ENCODE measurements at places on chromosomes 1 and 21.

DNA sequence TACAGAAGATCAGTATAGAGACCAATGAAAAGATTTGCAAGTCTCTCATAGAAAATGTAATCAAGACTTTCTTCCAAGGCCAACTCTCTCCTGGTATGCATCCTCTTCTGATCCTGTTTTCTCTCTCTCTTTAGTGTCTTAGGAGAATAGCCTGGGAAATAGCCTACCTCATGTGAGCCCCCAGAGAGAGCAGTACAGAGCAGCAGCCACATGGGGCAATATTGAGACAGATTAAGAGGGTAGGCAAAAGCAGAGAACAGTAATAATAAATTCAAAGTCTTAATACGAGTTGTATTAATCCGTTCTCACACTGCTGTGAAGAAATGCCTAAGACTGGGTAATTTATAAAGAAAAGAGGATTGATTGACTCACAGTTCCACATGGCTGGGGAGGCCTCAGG, 61.4 kb downstream of the RNASEL start:
- no peak for DNase-seq

DNA sequence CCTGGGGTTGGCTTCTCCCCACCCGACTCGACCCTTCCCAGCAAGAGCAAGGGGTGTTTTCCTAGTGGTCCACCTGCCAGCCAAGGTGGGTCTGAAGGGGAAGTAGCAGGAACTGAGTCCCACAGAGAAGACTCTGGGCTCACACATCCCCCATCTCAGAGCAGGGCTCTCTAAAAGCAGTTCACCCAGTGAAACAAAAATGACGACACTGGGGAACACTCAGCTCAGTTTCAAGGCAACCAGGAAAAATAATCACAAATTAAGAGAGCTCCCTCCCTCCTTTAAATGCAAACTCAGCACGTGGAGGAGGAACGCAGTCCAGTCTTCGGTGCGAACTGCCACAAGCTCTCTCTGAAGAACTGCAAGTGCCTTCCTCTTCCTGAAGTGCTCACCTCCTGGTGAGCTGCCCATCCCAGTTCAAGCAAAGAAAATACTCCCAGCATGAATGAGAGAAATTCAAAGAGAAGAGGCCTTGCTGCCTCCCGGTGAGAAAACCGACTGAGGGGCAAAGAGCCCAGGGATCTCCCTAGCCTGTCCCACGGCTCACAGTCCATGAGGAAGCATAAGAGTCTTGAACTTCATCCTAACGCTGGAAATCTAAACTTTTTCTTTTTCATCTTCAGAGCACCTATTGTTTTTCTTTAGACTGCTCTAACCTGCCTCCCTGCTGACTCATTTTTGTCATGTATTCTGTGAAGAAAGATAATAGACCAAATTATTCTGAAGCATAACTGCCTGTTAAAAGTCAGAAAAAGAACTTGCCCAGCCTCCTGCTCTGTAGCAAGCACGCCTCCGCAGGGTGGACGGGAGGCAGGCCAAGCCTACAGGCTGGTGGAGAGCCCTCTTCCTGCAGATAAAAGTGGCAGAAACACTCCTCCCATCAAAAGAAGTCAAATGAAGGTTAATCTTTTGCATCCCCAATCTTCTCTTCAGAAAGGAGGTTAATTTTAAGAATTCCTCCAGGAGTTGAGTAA, 281.4 kb downstream of the HHIPL2 start:
- no peak for DNase-seq

DNA sequence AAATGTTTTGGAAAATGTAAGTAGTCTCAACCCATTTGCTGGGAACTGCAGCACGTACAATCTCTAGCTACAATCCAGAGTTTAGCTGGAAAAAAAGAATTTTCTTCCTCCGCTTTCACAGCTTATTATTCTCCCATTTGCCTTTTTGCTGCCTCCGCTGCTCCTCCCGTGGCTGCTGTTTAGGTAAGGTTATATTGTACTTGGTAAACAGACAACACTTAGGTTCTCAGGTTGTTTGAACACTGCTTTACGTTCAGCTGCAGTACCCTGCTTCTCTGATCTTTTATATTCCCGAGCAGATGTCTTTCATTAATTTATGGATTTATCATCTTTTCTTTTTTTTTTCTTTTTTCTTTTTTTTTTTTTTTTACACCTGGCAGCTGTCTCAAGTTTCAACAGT, 14.3 kb downstream of the PROX1 start:
- no peak for DNase-seq

DNA sequence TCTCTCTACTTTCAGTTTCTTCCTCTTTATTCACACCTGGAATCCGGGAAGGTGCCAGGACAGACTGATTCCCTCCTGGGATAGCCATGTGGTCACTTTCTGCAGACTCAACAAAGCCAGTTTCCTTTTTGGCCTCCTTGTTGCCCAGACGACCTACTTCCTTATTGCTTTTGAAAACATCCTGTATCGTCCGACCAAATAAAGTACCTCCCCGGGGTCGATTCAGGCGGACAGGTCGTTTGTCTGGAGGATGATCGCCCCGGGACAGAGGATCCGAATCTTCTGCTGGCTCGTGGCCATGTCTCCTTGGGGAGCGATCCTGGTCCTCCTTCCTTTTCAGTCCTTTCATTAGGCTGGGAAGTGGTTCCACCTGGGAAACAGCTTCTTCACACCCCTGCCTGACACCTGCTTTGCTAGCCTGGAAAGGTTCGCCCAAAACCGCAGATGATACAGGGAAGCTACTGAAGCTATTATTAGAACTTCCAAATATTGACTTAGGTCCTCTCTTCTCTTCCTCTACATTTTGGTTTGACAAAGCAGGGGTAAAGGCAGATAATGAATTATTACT, 1.2 kb downstream of the MCM3AP start:
- no peak for DNase-seq

DNA sequence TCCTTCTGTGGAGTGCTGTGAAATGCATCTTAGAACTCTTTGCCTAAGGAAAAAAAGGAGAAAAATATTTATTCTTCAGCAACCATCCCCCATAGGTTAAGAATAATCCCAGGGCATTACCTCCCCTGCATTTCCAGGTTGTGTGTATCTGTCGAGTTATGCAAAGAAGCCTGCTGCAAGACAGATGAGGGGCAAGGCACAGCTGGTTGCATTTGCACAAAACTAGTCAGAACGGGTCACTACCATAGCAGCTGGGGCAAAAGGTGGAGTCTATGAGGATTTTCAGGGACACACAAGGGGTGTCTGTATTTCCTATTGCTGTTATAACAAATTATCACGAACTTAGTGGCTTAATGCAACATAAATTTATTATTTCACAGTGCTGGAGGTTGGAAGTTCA, 443.4 kb upstream of the C1orf87 start:
- DNase-seq, result no peak

- peak; percentile 64 for DNase-seq
Measured at GRCh38 chr1:15326691-15327588, 79.9 kb downstream of the FHAD1 start.

DNA sequence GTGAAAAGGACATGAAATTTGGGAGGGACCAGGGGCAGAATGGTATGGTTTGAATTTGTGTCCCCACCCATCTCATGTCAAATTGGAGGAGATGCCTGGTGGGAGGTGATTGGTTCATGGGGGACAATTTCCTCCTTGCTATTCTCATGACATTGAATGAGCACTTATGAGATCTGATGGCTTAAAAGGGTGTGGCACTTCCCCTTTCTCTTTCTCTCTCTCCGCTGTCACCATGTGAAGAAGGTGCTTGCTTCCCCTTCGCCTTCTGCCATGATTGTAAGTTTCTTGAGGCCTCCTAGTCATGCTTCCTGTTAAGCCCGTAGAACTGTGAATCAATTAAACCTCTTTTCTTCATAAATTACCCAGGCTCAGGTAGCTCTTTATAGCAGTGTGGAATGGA, 7.6 kb upstream of the GBP4 start:
- no peak for DNase-seq

- no peak for DNase-seq
Measured at GRCh38 chr1:201461645-201462441, 7.1 kb downstream of the PHLDA3 start.

- no peak for DNase-seq
Measured at GRCh38 chr21:32048353-32048752, 175.5 kb downstream of the HUNK start.

DNA sequence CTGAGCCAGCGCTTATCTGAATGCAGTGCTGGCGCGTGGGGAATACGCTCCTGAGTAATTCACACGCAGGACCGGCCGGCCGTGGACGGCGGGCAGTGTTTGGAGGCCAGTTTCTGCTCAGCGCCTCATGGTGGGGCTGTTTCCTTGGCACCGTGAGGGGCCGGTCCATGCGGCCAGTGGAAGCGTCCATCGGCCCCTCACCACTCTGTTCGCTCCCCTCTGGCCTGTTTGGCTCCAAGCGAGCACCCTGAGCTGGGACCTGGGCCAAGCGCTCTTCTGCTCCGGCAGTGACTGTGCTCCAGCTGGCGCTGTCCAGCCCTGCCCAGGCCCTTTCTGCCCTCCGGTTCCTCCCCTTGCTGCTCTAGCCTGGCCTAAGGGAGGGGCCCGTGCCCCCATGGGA, 16.3 kb upstream of the PLCH2 start:
- DNase-seq, result no peak

DNA sequence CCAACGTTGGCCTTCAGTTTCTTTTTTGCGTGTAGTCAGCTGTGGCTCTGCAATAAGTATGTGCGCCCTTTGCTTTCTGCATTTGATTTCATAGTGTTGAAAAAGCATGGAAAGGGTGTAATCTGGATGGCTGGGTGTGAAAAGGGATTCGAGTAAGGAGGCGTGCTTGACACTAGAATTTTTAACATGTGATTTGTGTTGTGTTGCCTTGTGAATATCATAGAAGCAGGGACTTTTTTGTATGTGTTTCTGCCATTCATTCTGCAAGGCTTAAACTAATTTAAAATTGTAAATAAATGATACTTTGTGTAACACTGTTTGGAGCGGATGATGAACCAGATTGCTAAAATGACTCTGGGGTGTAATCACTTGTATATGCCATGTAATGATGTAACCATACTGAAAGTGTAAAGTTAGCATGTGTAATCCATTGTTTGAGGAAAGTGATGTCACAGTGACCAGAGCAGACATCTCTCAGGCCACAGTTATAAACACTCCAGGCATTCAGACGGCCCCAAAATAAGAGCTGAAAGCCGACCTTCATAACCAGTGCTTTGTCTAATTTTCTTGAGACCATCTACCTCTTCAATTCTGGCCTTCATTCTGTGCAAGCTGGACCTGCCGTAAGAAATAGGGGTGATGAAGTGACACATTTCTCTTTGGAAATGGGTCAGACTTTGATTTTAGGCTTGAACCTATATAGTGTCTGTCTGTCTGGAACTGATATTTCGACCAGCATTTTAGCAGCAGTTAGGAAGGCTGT, 618 bp downstream of the SH3BGR start:
- DNase-seq, result no peak

- DNase-seq, result no peak
Measured at GRCh38 chr1:1677718-1678580, 14.6 kb downstream of the SLC35E2B start.

DNA sequence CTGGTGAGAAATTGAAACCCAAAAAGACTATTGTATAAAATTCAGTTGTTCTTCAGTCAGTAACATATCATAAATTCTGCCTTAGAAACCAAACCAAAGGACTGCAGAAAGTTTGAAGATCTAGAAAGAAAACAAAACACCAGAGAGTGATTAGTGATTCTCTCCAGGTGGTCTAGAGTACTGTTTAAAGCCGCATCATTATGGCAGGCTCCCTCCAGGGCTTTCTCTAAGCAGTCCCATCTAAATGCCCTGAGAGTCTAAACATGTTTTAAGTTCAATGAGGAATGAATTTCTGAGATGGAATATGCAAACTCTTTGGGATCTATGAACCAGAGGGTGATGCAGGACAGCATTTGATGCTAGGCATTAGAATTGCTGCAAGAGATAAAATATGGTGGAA, 100.9 kb upstream of the ST6GALNAC5 start:
- no peak for DNase-seq

DNA sequence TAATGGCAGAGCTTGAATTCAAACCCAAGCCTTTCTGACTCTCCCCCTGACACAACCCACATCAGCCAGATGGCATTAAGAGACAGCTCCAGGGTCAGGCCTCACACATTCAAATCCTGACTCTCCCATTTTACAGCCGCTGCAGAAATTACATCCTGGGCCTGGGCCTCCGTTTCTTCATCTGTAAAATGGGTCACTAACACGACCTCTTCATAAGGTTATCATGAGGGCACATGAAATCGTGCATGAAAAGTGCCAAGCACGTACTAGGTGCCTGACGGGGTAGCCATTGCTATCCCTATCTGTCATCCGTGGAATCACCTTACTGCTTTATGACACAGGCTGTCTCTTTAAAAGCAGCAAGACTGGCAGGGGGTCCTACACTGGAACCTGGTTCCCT, 19.8 kb upstream of the CASZ1 start:
- DNase-seq, result no peak

DNA sequence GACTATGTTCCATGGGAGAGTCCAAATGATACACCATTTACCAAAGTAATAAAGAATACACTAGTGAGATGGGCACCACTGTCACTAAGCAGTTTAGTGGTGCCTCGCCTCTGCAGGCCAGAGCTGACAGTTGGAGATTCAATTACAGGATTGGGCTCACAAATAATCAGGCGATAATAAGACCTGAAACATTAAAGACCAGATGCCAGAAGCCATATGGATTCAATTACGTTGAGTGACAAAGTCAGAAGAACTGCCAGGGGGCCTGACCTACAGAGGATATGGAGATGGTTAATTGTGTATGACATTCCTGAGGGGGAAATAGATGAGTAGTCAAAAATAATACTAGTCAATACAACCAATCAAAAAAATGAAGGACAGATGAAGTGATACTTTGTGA, 65.2 kb upstream of the ST6GALNAC5 start:
- peak; percentile 76 for DNase-seq

GRCh38 chr1:234645474-234645953, 35.5 kb upstream of the IRF2BP2 start:
- DNase-seq, result no peak

DNA sequence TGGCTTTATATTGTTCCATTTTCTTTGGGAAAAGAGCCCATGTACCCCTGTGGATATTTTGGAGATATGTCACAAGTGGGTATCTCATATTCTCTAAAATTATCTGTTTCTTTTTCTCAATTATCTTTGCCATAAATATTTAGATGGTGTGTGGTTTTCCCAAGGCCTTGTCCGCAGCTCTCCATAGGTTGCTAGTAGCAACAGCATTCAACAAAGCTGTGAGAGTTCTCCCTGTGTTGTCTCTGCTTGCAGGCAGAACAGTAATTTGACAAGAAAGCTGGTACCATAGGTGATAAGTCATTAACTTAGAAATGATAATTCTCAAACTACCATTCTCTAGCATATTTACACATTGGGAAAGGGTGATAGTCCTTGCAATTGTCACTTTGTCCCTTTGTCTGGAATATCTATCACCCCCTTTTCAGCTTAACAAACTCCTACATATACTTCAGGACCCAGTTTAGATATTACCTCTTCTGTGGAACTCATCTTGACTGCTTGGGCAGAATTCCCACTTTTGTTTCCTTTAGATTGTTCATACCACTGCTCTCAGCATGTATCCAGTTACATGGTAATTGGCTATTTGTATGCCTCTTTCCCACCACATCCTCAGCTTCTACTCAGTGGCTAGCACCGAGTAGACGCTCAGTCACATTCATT, 8.9 kb downstream of the CD101 start:
- DNase-seq, result no peak

Measured in DMS 273 treated with DMSO at 0.1 percent for 48 hours (cell line).